Subcutaneous adipose tissue (tissue), 4 donors: ENCODE measurements at places on chromosomes 1 and 21. TPM values are rescaled to one million over a fixed set of nuclear protein-coding genes. Genes with fewer than 3 reads are reported as not detected.

Gene FMO1
- 2.1 TPM for total RNA-seq

Gene PGD
- 325 TPM for total RNA-seq

Gene DRAXIN
- total RNA-seq, result 0.17 TPM

Gene RAP1GAP
- 0.22 TPM for total RNA-seq

Gene S100A7A
- total RNA-seq, result not detected

Gene LIN9
- total RNA-seq, result 2.0 TPM

Gene CD101
- total RNA-seq, result not detected

Gene GPR37L1
- not detected for total RNA-seq

Gene ANXA9
- total RNA-seq, result not detected

Gene KRTAP13-2
- not detected for total RNA-seq

Gene VWA5B1
- total RNA-seq, result not detected

Gene CRB1
- 0.94 TPM for total RNA-seq

Gene ACOT11
- 2.6 TPM for total RNA-seq

Gene RHEX
- total RNA-seq, result 5.7 TPM

Gene KCNJ9
- total RNA-seq, result not detected

Gene RNU1-3
- total RNA-seq, result under 0.01 TPM

Gene PLA2G2F
- total RNA-seq, result not detected

Gene PRELP
- 140 TPM for total RNA-seq

Gene GPA33
- not detected for total RNA-seq

Gene MANEAL
- 1.1 TPM for total RNA-seq

Gene FCRL6
- not detected for total RNA-seq

Gene CELA3B
- total RNA-seq, result not detected

Gene GSTM1
- total RNA-seq, result not detected

Gene CCDC185
- total RNA-seq, result not detected

Gene PPFIA4
- not detected for total RNA-seq

Gene ANKRD65
- total RNA-seq, result 11.2 TPM

Gene SPATA46
- not detected for total RNA-seq

Gene TNFRSF9
- total RNA-seq, result not detected

Gene CHI3L1
- total RNA-seq, result 7.3 TPM

Gene IRF2BP2
- 50.4 TPM for total RNA-seq

Gene COL18A1
- total RNA-seq, result 102 TPM

Gene TACSTD2
- total RNA-seq, result 2.1 TPM

Gene CASQ2
- total RNA-seq, result 22.2 TPM

Gene FOXD3
- total RNA-seq, result not detected

Gene FYB2
- total RNA-seq, result not detected

Gene CHRM3
- total RNA-seq, result 1.8 TPM

Gene HLX
- 11.9 TPM for total RNA-seq

Gene GABRD
- total RNA-seq, result not detected

Gene OR6N1
- not detected for total RNA-seq

Gene S100A2
- total RNA-seq, result 1.3 TPM

Gene TNFSF4
- 2.1 TPM for total RNA-seq

Gene POU3F1
- total RNA-seq, result not detected
